Fibroblast of skin of scalp (primary cell): ENCODE measurements at places on chromosomes 4 and X.
A peak's percentile ranks its signal among the peaks of the same experiment; 100 is the strongest.

- no peak for DNase-seq
Measured at GRCh38 chr4:7001271-7001670, 41.9 kb upstream of the TADA2B start.

DNA sequence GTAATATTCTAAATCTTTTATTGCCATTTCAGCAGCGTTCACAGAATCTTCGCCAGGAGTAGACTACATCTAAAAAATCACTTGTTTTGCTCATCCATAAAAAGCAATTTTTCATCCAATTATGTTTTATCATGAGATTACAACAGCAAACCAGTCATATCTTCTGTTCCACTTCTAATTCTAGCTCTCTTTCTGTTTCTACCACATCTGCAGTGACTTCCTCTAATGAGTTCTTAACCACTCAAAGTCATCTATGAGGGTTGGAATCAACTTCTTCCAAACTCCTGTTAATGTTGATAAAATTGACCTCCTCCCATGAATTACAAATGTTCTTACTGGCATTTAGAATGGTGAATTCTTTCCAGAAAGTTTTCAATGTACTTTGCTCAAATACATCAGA lies 174.4 kb upstream of the BRWD3 start:
- DNase-seq, result no peak

- DNase-seq, result peak; percentile 34
Measured at GRCh38 chr4:4663028-4663427, 121.2 kb upstream of the STX18 start.

- DNase-seq, result no peak
Measured at GRCh38 chr4:145351922-145352321, 129.7 kb upstream of the SMAD1 start.

GRCh38 chr4:85114526-85114925 lies 148.0 kb upstream of the WDFY3 start:
- DNase-seq, result no peak

- no peak for DNase-seq
Measured at GRCh38 chrX:110600745-110601310, 194.8 kb downstream of the CHRDL1 start.

DNA sequence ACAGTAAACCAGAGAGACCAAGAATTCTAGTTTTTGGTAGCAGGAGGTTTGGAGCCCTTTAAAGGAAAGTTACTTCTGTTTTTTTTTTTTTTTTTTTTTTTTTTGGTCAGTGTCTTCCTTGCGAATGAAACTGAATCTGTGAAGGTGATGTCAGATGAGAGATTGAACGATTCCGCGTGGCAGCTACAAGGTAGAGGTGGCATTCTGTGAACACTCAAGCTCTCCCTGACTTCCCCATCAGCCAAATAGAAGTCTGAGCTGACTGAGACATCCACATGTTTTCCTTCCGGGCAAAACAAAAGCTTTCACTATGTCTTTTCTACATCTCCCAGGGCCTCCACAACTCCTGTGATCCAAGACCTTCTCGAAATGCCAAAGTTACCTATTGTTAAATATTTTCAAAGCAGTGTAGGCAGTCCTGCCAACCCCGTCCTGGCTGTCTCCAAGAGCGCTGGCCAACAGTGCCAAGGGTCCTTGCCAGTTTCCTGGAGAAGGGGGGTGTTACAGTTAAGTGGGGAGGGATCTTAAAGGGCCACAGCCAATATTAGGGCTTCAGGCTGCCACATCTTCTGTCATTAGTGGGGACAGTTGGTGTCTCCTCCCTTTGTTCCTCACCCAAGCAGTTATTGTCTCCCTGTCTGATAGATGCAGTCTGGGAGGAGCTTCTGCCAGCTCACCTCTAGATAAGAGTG lies 102.9 kb upstream of the SLC34A2 start:
- DNase-seq, result no peak

DNA sequence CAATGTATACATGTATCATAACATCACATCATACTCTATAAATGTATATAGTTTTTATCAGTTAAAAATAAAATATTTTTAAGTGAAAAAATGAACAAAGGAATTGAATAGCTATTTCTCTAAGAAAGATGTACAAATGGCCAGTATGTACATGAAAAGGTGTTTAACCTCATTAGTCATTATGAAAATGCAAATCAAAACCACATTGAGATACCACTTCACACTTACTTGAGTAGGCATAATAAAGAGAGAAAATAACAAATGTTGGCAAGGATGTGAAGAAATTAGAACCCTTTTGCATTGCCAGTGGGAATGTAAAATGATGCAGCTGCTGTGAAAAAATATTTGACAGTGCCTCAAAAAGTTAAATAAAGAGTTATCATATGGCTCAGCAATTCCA lies 95.5 kb downstream of the IRS4 start:
- DNase-seq, result no peak

DNA sequence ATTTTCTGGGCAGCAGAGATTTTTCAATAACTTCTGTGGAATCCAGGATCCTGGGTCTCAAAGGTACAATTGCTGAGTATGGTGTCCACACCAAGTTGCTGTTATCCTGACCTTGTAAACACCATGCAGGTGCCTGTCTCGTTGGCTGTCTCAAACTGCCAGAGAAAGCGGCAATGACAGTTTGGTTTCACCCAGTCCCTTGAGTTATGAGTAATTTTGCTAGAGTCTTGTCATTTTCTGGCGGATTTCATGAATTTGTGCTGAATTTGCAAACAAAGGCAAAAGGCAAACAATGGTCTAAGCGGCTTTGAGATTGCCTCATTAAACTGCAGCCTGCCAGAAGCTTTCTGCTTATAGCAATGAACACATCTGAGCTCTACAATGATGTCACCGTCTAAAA lies 847.9 kb downstream of the RAB28 start:
- DNase-seq, result no peak

DNA sequence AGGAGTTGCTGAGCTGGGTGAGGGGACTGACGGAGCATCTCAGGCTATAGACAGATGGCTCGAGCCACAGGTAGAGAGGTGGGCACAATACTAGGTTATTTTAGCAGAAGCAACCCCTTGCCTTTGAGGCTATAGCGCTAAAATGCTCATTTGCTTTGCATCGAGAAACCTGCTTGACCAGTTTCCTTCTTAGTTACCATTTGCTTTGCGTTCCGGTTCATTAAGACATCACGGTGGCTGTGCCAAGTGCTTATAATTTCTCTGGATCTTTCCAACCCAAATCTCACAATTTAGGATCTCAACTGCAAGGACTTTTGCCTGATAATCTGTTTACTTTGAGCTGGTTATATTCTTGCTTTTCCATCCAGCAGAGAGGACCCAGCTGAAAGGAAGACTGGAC lies 40.8 kb downstream of the DLG3 start:
- no peak for DNase-seq

- no peak for DNase-seq
Measured at GRCh38 chr4:100317032-100317864, 127.0 kb upstream of the DDIT4L start.

GRCh38 chr4:140168474-140168873 lies 14.5 kb upstream of the MAML3 start:
- DNase-seq, result no peak

- DNase-seq, result no peak
Measured at GRCh38 chr4:6074758-6075157, 56.5 kb upstream of the C4orf50 start.

DNA sequence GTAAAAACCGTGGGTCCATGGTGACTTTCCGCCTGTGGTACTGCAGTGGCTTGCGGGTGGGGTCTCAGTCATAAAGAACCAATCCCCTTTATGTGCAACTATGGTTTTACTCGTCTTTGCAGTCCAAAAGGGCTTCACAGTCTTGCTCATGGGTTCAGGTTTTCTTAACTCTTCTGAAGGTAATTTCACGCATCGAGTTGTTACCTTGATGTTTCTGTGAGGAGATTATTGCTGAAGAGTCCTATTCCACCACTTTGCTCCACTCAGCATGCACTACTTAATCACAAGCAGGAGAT lies 41.5 kb downstream of the F8 start:
- DNase-seq, result no peak

GRCh38 chr4:78621395-78621794 lies 69.8 kb downstream of the ANXA3 start:
- DNase-seq, result peak; percentile 12

GRCh38 chr4:157514711-157515110 lies 294.2 kb downstream of the GRIA2 start:
- DNase-seq, result no peak

DNA sequence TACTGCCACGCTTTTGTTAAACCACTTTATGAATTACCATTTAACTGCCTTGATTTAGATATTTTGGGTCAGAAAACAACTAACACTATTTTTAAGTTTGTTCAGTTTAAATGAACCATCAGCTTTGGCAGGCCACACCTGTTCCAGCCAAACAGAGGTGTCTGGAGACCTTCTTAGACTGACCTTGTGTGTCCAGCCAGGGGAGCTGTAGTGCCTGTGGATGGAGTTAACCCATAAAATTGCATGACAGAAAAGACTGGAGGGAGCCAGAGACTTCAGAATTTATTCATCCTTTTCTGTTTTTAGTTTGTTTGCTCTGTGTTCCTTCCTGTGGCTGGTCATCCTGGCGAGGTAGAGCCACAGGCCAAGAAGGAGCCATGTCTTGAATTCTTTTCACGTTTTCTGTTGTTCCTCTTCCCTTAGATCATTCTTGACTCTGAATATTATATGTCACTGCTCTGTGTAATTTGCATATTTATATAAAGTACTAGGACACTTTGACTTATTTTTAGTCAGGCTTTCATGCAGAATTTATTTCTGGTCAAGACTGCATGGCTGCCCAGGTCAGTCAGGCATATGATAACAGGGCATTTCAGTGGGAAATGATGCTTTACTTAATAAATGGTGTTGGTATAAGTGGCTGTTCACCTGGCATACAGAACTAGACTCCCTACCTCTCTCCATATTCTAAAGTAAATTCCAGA lies 26.7 kb downstream of the HERC3 start:
- DNase-seq, result no peak

DNA sequence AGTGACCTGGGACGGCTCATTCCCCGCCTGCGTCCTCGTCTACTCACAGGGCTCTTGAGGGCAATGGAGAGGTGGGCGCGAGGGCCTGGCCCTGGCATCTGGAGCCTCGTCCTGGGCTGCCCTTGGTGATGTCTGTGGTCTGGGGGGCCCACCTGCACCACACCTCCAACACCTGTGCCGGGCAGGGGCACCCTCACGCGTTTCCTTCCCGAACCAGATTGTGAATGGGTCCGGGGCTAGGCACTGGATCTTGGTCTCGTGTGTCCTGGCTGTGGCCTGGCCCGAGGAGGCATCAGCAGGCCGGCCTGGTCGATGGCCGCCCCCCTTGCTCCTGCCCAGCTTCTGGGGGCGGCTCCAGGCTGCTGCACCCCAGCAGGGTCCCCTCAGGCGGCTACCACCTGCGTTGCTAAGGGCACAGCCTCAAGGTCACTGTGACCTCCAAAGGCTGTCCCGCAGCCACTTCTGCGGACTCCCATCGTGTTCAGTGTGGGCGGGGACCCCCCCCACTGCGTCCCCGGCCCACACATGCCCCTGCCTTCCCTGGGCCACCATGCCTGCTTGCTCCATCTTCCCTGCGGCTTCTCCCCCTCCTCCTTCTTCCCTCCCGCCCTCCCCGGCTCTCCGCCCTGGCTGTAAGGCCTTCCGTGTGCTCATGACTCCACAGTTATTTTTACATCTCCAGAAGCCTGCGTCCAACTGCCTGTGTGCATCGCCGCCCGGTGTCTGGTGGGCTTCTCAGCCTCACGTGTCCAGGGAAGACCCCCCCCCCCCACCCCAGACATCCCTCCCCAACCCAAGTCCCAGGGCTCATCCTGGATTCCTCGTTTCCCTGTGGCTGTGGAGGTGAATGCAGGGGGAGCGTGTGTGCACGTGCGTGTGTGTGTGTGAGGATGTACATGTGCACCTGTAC lies 3.8 kb downstream of the DOK7 start:
- DNase-seq, result no peak

GRCh38 chr4:82905205-82905604 lies 4.7 kb downstream of the THAP9 start:
- DNase-seq, result peak; percentile 32

- no peak for DNase-seq
Measured at GRCh38 chrX:154751203-154751668, 359 bp upstream of the GAB3 start.

DNA sequence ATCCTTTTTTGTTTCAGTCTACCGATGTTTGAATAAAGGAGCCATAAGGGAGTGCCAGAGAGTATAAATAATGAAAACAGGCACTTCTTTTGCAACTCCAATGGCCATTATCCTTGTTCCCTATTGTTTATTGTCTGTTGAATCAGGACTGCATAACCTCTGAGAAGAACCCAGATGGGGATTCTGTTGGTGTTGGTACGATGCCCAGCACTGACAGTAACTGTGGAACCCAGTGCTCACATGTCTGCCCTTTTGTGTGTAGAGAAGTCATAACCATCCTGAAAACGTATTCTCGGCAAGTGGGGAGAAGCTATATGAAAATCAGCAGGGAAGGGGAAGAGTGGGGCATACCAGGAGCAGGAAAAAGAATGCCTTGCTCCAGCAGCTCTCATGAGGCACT lies 195.1 kb upstream of the EDNRA start:
- peak; percentile 35 for DNase-seq

DNA sequence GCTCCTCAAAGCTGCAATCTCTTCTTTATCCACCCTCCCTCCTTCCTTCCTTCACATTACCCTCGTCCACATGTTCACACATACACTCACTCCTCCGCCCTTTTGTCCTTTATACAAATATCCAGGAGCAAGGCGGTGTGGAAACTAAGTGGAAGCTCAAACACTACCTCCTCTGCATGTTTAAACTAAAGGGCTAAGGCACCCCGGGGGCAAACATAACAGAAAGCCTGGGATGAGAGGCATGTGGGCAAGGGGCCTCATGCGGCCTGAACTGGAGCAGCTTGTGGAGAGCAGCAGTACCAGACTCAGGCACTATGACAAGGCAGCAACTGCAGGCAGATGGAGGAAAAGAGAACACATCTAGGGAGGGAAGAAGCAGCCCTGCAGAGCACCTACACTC lies 9.5 kb downstream of the MAB21L2 start:
- no peak for DNase-seq

GRCh38 chr4:169295822-169296221 lies 25.1 kb upstream of the SH3RF1 start:
- DNase-seq, result no peak

- DNase-seq, result peak; percentile 64
Measured at GRCh38 chr4:88033309-88033708, 25.9 kb downstream of the PKD2 start.

DNA sequence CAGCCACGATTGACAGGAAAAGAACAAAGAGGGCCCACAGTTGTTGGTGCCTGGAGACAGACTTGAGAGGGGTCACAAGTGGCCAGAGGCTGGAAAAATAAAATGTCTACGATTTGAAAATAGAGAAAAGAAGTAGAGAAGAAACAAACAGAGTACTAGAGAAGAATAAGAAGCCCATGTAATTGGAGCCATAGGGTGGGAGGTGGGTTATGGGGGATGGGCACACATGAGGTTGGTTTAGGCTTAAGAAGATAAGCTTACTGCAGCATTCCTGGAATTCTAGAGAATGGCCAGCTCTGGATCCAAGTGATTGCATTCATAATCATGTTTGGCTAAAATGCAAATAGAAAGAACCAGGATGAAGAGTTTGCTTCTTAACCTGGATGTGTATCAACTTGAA lies 210.7 kb downstream of the MAML3 start:
- DNase-seq, result no peak

DNA sequence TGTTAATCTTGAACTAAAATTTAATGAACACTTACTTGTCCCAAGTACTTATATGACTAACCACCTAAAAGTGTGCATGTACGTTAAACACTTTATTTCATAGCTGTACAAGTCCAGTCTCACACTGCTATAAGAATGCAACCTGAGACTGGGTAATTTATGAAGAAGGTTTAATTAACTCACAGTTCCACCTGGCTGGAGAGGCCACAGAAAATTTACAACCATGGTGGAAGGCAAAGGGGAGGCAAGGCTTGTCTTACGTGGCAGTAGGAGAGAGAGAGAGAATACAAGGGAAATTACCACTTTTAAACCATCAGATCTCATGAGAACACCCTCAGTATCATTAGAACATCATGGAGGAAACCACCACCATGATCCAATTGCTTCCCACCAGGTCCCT lies 748.7 kb upstream of the HS3ST1 start:
- no peak for DNase-seq
